D721Med (cell line): ENCODE measurements at places on chromosomes 7 and 10.
A peak's percentile ranks its signal among the peaks of the same experiment; 100 is the strongest.

DNA sequence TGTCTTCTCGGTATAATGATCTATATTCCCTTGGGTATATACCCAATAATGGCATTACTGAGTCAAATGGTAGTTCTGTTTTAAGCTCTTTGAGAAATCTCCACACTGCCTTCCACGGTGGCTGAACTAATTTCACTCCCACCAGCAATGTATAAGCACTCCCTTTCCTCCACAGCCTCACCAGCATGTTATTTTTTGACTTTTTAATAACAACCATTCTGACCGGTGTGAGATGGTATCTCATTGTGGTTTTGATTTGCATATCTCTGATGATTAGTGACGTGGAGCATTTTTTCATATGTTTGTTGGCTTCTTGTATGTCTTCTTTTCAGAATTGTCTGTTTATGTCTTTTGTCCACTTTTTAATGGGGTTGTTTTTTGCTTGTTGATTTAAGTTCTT lies 33.6 kb downstream of the KIAA1217 start:
- DNase-seq: no peak

DNA sequence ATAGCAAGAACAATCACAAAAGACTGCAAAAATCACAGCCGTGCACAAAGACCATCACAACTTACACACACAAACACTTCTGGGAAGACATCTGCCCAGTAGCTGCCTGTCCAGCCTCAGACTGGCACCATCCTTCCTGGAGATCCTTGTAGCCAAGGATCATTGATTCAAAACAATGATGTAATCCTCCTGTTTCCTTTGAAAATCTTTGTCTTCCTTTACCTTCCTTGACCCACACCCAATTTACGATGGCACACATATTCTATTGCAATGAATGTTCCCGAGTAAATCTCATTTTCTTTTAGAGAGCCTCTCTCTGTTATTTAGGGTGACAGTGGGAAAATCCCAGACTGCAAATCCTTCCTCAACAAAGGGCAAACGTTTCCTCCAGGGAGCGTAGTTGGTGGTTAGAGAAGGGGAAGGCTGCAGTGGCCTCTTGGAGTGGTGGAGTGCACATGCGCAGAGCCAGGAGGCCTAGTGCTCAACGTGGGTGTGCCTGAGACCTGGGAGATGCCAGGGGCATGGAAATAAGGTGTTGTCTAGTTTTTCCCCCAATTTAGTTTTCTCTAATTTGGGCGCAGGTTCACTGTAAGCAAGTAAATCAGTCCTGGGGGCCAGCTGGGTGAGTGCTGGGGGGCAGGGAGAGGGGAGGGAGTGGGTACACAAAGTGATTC lies 3.1 kb upstream of the INPP5A start:
- no peak for DNase-seq

- no peak for DNase-seq
These were observed 106.3 kb downstream of the SLIT1 start for GRCh38 chr10:97079448-97079847.

- DNase-seq: no peak
These were observed 219.7 kb downstream of the EBF3 start for GRCh38 chr10:129744134-129745111.

DNA sequence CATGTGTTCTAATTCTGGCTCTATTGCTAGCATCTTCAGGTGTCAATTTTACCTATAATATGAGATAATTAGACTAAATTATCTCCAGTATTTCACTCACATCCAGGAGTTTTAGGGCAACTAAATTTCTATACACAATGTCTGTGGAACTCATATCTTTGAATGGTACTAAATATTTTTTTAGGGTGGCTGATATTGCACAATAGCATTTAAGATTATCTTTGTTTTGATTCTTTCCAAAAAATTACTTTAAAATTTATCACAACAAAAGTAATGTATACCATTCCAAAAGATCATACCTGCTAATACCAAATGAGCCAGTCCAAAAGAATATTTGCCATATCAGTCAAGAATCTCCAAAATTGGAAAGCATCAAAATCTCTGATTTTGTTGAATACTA lies 285.5 kb downstream of the SEMA3D start:
- no peak for DNase-seq

DNA sequence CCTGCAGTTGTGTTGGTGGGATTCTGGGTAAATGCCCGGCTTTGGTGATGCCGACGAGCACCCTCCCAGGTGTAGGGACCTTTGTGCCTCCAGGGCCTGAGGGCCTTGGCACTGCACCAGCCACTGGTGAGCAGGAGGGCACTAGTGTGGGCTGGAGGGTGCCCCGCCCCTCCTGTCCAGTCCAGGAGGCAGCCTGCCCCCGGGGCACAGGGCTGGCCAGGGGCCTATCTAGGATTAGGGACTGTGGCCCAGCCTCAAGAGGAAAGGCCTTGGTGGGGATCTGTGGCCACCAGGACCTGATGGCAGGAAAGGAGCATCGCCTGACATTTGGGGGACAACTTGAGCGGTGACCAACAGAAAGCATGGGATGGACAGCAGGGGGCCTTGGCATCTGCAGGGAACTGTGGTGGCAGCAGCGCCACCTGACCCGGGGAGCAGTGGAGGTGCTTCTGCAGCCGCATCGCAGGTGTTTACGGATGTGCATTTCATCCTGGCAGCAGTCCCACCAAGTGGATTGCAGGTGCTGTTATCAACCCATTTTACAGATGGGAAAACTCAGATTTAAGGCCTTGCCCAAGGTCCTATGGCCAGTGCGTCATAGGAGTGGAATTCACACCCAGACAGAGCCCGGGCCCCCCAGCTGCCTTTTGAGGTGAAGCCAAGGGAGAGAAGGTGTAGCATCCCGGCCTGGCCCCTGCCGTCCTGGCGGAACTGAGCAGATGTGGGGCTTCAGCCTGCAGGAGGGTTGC lies 11.1 kb downstream of the ZNF316 start:
- DNase-seq: no peak

GRCh38 chr7:66326501-66327215 lies 121.5 kb downstream of the TPST1 start:
- no peak for DNase-seq

DNA sequence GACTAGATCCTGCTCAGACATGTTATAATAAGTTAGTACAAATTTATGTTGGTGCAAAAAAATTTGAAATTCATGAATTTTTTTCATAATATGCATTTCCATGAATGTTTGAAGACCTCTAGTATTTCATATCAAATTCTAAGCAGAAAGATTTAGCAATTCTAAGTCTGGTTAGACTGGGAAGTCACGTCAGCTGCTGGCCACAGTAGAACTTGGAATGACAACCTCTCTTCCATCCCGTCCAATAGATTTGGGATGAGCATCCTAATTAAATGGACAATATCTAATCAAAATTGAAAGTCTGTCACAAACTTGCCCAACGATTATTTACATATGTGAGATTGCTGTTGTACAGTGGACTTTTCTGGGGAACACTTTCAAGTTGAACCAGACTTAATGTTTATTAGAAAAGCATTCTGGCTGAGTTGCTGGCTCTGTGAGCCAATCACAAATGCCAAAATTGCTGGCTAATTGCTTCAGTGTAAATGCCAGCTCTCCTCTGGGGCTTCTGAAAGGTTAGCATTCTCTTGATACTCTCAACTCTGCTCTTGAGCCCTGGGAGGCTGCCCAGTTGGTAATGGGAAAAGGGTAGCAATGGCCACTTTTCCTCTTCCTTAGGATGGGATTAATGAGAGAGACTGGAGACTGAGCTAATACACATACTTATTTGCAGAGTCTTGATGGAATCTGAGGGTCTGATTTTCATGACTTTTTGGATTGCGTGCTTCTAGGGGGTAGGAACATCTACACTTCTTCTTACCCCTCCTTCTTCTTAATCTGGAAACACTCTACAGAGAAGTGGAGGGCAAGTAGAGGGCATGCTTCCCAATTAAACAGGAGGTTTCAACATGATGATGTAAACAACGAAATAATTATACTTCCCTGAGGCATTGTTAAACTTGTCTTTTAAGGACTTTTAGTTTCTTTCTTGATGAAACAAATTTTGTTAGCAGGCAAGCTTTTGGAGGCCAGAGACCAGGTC lies 253.5 kb downstream of the BAMBI start:
- DNase-seq: no peak

GRCh38 chr10:35613597-35614226 lies 8.6 kb downstream of the GJD4 start:
- DNase-seq: no peak

GRCh38 chr10:72146559-72147323 lies 58.4 kb upstream of the SPOCK2 start:
- no peak for DNase-seq

- no peak for DNase-seq
These were observed 153.6 kb downstream of the HDAC9 start for GRCh38 chr7:18648849-18649758.

GRCh38 chr7:20276705-20277472 lies 53.8 kb upstream of the ITGB8 start:
- DNase-seq: no peak

DNA sequence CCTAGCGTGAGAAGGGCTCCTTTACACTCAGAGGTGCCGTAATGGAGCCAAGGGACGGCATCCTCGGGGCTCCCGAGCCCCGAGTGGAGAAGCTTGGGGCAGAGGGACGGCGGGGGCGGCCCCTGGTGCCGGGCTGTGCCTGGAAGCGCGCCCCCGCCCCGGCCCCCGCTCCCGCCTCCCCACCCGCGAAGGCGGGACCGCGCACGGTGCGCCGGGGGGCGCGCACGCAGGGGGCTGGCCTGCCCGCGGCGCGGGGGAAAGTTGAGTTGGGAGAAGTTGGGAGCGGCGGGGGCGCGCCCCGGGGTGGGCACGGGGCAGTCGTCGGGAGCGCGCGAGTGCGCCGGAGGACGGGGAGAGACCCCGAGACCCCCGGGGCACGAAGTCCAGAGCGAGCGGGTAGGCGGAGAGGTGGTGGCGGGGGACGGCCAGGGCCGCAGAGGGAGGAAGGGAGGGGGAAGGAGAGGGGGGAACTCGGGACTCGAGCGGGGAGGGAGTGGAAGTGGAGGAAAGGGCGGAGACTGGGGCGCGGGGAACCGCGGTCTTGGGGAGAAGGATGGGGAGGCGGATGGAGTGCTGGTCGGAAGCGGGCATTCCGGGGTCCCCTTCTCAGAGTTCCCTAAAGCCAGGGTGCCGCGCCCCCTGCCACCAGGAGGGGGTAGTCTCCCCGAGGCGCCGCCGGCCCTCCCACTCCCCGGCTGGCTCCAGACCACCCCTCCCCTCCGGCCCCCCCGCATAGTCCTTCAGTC lies at the start of gene SLC4A2:
Gene SLC4A2 (plus strand): TSS at position 223 of the 746 bp plus-strand sequence. CDS start 2,399 bp downstream, outside the sequence.
- DNase-seq: peak; percentile 90

DNA sequence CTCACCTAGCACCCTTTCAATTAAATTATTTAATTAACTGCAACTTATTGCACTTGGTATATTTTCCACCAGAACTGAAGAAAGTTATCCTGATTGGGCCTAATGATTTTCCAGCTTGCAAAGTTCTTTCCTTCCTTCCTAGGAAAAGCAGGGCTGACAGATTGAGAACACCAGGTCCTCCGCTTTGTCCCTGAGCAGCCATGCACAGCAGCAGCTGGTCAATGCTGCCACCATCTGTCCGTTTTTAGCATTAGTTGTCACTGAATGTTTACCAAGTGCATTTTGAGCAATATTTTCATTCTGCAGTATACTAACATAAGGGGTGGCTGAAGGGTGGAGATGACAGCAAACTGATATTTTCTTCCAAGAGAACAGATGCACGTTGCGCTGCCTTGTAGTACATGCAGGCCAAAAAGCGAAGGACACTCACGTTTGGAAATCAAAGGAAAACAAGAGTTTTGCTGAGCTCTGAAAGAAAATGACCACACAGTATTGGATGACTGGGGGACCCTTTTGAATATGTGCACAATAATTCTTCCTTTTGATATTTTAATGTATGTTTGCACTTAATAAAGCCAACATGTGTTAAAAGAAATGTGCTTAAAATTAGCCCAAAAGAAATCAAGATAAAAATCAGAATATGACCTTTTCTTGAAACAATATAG lies 248.8 kb upstream of the PTN start:
- peak; percentile 21 for DNase-seq
